Ascending aorta (tissue), 2 donors: ENCODE measurements at places on chromosomes 3 and 15.

- H3K4me3 ChIP-seq, result peak within 1 kb of the TSS; percentile 75
- DNase-seq, result no peak
- peak within 1 kb of the TSS; percentile 92 for H3K27ac ChIP-seq
- H3K27me3 ChIP-seq, result no peaks in the 10 kb centered on the region
- peaks cover 5% of the 10 kb centered on the region for H3K36me3 ChIP-seq
Observed at GRCh38 chr3:138114988-138115971, at the start of gene DZIP1L. Gene DZIP1L (minus strand): TSS chr3:138115608. CDS start chr3:138103971, 11,637 bp downstream.

DNA sequence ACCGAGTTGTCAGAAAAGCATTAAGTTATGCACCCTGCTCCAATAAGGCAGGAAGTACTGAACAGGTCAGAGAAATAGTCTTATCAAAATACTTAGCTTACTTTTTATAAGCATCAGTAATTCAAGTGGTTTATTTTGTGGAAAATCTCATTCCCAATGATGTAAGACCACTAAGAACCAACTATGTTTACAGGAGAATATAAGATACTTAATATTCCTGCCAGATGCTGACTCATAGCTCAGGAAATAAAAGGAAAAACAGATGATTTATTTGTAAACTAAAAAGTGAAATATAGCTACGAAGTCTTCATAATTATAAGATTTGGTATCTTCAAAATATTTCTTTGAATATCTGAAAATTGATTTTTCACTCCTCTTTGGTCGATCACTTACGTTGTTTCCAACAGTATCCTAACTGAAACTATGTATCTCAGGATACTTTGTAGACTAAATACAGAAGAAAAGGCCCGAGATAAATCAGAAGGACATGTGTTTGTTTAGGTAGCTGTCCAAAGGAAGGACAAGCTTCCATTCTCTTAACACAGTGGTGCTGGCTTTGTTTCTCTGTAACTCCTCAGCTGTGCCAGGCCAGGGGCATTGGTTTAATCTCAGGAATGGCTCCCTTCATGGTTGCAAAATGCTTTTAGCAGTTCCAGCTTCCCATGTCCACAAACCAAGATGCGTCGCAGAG is 295.8 kb downstream of the GBE1 start:
- no peaks in the 10 kb centered on the region for H3K36me3 ChIP-seq
- no peak overlapping the region for H3K4me3 ChIP-seq
- H3K27me3 ChIP-seq, result no peaks in the 10 kb centered on the region

DNA sequence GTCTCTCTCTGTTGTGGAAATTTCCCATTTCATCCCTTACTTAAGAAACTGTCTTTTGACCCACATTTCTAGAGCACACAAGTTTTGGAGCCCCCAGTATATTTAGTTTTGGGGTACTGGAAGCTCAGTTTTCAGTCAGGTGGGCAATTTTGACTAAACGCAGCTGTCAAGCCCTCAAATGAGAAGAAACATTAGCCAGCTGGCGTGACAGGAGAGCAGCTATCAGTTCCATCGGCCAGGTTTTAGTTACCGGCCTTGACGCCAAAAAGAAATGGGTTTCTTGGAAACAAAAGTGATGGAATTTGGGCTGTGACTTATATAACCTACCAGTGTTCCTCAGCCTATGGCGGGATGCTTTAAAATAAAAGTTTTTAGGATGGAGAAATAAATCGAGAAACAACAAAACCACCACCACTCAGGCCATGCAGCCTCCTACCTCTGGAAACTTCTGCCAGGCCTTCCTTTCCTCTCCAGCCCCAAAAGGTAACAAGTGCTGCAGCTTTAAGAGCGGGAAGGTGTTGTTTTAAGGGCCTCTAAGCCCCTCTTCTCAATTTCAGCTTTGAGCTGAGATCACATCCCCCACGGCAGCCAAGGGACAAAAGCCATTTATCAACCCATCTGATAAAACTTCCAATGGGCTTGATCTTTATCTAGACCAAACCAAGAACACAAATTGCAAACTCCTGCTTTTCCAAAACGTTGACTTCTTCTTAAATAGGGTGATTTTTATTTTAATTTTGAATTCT is 18.3 kb downstream of the RGMA start:
- H3K4me3 ChIP-seq, result peak overlapping the region; percentile 91
- H3K27me3 ChIP-seq, result no peaks in the 10 kb centered on the region
- peaks cover 3% of the 10 kb centered on the region for H3K36me3 ChIP-seq
- peaks cover 36% of the 10 kb centered on the region for H3K4me1 ChIP-seq
- peak overlapping the region; percentile 86 for H3K27ac ChIP-seq
- no peak for DNase-seq

- no peaks in the 10 kb centered on the region for H3K4me1 ChIP-seq
- no peaks in the 10 kb centered on the region for H3K27me3 ChIP-seq
- H3K27ac ChIP-seq, result no peak overlapping the region
- H3K36me3 ChIP-seq, result no peaks in the 10 kb centered on the region
Observed at GRCh38 chr3:67312155-67312554, 314.0 kb downstream of the KBTBD8 start.

- no peaks in the 10 kb centered on the region for H3K27me3 ChIP-seq
- no peaks in the 10 kb centered on the region for H3K36me3 ChIP-seq
- no peak overlapping the region for H3K27ac ChIP-seq
- DNase-seq, result no peak
Observed at GRCh38 chr3:140128217-140128616, 193.2 kb downstream of the CLSTN2 start.

GRCh38 chr3:72317491-72317890 is 530.8 kb downstream of the SHQ1 start:
- no peaks in the 10 kb centered on the region for H3K36me3 ChIP-seq
- DNase-seq, result no peak
- no peak overlapping the region for H3K27ac ChIP-seq
- H3K4me3 ChIP-seq, result no peak overlapping the region

- peaks cover 16% of the 10 kb centered on the region for H3K4me1 ChIP-seq
- H3K27ac ChIP-seq, result peak overlapping the region; percentile 97
- no peaks in the 10 kb centered on the region for H3K27me3 ChIP-seq
- H3K4me3 ChIP-seq, result peak overlapping the region; percentile 84
- DNase-seq, result peak; percentile 82
- peaks cover 13% of the 10 kb centered on the region for H3K36me3 ChIP-seq
Observed at GRCh38 chr15:52678468-52679231, 538 bp downstream of the ATOSA start.
